Activated CD8-positive, alpha-beta memory T cell treated with anti-CD3 and anti-CD28 coated beads, Interleukin-2, amount 50 U/mL, for 4 hours (primary cell): ENCODE measurements at places on chromosomes 16 and 17.

DNA sequence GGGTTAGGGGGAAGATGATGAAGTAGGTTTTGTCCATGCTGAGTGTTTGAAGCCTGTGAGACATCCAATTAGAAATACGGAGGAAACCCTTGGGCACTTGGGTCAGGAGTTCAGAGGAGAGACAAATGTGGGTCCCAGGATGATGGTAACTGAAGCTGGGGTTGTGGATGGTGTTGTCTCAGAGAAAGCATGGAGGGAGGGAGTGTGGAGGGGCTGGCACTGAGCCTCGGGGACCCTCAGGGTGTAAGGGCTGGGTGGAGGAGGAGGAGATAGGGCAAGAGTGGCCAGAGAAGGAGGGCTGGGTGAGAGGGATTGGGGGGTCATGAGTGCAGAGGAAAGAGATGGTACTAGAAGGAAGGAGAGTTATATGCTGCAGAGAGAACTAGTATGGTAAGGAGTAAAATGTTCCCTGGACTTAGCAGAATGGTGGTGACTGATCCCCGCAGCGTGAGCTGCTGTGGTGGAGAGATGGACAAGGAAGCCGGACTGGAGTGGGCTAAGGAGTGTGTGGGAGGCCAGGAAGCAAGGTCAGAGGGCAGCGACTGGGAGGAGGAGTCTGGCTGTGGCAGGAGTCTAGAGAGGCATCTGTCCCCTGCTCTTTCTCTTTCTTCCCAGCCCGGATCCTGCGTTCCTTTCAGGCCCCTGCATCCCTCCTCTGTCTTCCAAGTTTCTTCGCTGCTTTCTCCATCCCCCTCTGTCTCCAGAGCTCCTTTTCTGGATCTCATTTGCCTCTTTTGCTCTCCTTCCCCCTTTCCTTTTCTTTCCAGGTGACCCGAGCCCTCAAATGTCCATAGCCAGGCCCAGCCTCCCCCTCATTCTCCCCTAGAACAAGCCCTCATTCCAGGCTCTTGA lies 3.9 kb upstream of the COL1A1 start:
- DNase-seq, result no peak

DNA sequence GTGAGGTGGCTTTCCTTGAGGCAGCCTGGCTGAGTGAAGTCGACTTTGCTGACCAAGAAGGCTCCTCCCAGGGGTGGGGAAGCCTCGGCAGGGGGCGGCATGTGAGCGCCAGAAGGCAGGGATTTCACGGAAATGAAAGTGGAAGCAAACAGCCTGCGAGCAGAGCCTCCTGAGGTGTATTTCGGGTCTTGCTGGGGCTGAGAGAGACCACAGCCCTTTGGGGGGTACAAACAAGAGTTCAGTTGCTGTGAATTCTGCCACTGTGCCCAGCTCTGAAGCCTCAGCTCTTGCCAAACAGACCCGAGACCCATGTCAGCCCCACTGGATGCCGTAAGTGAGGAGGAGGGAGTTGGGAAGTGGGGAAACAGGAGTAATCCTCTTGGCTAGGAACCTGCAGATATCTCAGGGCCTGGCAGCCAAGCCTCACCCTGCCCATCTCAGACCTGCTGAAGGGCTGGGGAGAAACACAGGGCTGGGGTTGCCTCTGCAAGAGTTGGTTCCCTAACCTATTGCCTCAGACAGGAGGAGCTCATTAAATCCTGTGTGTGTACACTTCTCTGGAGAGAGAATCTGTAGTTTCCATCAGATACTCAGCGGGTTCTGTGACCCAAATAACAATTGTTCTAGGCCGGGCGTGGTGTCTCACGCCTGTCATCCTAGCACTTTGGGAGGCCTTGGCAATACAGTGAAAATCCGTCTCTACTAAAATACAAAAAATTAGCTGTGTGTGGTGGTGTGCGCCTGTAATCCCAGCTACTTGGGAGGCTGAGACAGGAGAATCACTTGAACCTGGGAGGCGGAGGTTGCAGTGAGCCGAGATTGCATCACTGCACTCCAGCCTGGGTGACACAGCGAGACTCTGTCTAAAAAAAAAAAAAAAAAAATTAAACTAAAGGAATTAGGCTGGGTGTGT lies at the start of gene IFI35:
Gene IFI35, plus strand, starts transcription at position 146 of the 913 bp plus-strand sequence. Its CDS starts 164 bp downstream, at position 310.
- peak; percentile 82 for DNase-seq

DNA sequence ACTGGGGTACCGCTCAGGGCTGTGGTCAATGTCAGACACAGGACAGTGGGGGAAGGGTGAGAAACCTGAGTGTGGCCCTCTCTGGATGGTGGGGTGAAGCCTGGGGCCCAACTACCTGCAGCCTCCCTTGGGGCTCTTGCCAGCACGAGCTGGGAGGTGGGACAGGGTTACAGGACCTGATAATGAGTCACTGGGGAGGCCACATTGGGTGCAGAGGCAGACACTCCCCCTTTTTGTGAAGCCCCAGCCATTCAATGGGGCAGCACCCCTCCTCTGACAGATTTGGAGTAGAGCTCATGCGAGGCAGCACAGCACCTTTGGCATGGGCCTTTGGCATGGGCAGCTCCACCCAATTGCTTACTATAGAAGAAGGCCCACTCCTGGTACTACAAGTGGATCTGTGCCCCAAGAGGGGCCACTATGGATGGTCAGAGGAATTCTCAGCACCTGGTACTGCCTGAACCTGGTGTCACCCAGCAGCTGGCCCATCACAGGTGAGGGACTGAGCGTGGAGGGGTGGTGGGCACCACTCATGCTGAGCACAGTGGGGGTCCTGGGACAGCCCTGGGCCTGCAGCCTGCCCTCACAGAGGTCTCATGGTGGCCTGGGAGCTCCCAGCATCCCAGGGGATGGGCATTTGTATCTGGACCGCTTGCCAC lies 45.2 kb upstream of the SMPD3 start:
- no peak for DNase-seq

GRCh38 chr16:2422123-2422867 lies 7.0 kb upstream of the CCNF start:
- DNase-seq, result no peak

DNA sequence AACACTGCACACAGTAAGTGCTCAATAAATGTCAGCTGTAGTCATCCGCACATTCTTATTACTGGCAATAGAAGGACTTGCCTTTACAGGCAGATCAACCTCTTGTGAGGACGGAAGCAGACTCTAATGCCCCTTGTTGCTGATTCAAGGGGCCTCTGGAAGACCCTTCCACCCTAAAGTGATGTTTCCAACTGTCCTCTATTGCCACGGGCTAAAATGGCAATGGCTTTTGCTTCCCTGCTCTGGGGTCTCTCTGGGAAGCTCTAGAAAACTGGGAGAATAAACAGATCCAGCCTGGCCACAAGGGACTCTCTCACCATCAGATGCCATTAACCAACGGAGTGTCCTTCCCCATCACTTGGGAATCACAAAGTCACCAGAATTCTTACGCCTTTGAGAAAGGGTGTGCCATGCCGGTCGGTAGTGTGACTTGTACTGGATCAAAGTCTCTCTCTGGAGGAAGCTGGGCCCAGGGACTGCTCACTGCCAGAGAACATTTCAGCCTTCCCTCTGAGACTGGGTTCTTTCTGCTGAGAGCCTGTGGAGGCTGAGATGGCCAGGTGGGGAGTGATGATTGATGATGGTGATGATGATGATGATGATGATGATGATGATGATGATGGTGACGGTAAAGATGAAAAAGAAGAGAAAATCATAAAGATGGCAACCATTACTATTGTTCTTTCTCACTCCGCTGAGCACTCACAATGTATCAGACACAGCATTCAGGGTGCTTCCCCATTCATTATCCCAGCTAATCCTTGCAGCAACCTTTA lies 146.8 kb downstream of the CYLD start:
- no peak for DNase-seq

DNA sequence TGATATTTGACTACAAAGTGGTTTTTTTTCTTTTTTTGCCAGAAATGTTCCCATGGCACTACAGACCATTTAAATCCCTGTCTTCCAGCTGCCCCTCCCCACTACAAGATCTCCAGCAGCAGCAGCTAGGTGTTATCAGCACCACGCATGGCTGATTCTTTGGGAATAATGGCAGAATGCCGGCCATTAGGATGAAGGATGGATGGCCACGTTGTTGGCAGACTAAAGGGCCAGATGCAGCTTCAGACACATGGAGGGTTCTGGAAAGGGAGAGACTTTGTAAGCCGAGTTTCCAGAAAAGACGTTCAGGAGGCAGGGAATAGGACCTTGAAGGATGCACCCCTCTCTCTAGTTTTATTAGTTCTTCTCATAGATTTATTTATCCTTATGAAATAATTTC lies 10.3 kb upstream of the MED9 start:
- no peak for DNase-seq

- no peak for DNase-seq
Observed at GRCh38 chr17:9771465-9771864, 19.9 kb downstream of the DHRS7C start.

GRCh38 chr17:67867591-67867990 lies 42.3 kb downstream of the BPTF start:
- no peak for DNase-seq

GRCh38 chr16:67460168-67460567 lies 20.8 kb downstream of the ATP6V0D1 start:
- no peak for DNase-seq

DNA sequence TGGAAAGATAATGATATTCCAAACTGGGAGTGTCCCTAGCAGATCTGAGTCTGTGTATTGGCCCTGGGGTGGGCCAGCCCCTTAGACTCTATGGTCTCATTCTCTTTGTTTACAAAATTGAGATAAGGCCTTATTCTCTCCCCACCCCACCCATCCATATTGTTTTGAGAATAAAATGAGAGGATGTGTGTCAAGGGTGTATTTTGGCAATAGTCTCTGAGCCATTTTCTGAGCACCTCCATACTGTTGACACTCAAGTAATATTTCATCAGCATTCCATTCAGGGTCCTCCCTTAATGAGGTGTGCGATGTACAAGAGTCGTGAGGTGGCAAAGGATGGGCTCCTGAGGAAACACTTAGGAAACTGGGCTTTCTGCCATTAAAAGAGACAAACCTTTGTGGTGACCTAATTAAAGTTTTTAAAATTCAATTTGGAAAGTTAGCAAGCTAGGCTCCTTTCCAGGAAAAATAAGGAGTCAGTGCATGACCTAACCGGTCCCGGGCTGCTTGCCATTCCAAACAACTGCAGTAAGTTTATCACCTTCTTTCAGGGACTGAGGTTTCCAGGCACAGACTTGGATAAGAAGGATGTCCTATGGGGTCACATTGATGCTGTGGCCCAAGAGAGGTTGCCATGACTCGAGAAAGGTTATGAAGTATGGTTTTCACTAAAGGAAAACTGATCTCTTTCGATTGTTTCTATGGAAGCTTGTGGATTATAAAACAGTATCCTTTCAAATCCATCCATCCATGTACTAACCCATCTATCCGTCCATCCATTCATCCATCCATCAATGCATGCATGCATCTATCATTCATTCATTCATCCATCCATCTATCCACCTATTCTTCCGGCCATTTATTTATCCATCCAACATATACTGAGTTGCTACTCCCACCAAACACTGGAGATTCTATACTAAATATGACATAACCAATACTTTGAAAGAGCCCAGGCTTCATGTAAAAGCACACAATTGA lies 443.3 kb downstream of the UTP18 start:
- no peak for DNase-seq

DNA sequence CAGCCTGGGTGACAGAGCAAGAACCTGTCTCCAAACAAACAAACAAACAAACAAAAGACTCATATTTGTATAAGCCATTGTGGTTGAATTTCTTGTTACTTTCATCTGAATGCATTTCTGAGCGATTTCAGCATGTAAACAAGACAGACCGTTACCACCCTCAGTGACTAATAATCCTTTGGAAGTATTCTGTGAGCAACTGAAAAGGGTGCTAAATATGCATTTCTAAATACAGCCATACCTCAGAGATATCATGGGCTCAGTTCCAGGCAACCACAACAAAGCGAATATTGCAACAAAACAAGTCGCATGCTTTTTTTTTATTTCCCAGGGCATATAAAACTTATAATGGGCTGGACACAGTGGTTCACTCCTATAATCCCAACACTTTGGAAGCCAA lies 109.0 kb downstream of the USP31 start:
- DNase-seq, result no peak

- DNase-seq, result no peak
Observed at GRCh38 chr17:40451420-40451819, 8.2 kb downstream of the IGFBP4 start.

GRCh38 chr17:40522961-40523310 lies 21.5 kb upstream of the TNS4 start:
- no peak for DNase-seq

DNA sequence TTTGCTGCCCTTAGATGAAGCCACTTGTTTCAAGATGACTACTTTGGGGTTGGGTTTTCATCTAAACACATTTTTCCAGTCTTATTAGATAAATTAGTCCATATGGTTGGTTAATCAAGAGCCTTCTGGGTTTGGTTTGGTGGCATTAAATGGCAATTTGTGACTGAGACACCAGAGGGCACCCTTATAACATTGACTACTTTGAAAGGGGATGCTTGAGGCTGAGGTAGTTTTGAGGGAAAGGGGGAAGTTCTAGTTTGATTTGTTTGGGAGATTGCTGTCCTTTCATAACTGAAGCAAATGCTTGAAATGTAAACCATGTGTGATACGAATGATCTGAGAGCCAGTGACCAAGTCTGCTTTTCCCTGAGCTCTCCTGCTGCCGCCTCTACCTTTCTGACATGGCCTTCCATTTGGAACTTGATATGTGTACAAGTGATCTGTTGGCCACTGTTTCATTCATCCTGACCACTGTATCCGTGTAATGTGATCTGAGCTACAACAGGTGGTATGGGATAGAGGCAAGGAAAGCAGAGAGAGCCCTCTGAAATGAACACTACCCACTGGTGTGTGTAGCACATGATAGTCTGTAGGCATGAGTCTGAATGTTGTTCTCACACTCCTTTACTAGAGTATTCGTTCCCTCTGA lies 5.8 kb upstream of the RARA start:
- DNase-seq, result peak; percentile 62

DNA sequence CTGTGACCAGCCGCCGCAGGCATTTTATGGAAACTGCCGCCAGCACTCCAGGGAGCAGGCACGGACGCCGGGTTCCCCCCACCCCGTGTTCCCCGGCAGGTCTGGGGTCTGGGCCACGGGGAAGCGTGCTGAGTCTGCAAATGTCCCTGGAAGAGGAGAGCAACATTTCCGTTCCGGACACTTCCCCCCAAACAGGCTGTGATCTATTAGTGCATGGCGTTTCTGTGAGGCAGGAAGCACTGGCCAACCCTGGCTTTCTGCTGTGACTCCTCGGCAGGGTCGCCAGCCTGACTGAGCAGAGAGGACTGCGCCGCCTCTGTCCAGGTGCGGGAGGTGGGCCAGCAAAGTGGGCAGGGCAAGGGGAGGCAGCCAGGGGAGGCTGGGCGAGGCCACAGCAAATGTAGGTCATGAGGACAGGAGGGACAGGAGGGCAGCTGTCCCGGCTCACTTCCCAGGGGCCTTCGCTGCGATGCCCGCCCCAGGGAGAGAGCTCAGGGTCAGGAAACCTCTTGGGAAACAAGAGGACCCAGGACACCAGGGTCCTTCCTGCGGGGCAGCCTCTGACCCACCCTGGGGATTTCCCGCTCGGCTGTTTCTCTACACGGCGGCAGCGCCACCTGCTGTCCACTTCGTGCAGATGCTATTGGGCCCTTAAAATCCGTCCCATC lies 9.5 kb downstream of the FOXF1 start:
- peak; percentile 51 for DNase-seq
